AG04449 (cell line): ENCODE measurements at places on chromosomes 13 and 19.

DNA sequence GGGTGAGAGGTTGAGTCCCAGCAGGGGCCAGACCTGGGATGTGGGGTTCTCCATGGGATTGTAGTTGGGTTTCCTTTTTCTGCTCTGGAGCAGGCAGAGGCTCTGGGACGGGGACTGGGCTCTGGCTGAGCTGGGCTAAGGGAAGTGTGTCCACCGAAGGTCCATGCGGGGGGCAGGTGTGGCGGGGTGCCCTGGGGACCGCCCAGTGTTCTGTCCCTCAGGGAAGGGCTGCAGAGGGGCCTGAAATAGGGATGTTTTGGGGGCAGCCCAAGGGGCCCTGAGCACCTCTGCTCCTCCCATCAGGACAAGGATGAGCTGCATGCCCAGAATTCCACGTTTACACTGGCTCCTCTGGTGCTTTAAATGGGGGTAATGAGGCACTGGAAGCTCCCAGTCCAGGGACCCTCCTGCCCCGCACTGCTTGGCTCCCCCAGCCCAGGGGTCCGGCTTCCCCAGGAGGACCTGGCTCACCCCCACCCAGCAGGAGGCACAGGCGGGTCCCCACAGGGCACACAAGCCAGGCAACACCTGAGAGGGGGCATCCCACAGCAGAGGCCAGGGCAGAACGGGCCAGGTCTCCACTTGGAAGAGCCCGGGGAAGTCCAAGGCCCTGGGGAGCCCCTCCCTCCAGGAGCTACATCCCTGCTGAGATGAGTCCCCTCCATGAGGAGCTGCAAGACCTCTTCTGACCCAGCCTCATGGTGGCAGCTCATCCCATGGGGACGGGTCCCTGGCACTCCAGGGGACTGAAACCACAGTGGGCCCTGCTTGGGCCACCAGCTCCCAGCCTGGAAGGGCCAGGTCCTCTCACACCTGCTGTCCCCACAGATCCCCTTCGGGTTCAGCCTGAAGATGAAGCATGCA is 14.7 kb upstream of the ZNF14 start:
- DNase-seq: no peak

- DNase-seq: no peak
These were observed at the start of gene ICAM4 for GRCh38 chr19:10286803-10287737. Gene ICAM4 (plus strand): TSS chr19:10286955. CDS start chr19:10287013, 58 bp downstream.

DNA sequence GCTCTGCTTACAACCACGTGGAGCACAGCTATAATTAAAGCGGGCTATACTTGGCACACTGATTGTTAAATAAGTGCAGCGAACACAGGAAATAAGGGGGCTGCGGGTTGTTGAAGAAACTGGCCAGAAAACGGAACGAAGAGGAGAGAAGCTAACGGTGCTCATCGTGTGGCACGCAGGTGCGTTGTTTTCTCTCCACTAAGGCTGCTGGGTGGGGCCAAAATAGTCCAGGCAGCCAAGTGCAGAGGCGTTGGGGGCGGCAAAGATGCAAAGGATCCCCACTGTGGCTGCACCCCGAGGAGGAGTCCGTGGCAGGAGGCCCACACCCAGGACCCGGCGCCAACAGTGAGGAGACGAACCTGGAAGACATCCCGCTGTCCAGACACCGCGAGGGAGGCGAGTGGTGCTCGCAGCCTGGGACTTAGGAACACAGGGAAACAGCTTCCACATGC is 8.1 kb upstream of the ARL11 start:
- no peak for DNase-seq

DNA sequence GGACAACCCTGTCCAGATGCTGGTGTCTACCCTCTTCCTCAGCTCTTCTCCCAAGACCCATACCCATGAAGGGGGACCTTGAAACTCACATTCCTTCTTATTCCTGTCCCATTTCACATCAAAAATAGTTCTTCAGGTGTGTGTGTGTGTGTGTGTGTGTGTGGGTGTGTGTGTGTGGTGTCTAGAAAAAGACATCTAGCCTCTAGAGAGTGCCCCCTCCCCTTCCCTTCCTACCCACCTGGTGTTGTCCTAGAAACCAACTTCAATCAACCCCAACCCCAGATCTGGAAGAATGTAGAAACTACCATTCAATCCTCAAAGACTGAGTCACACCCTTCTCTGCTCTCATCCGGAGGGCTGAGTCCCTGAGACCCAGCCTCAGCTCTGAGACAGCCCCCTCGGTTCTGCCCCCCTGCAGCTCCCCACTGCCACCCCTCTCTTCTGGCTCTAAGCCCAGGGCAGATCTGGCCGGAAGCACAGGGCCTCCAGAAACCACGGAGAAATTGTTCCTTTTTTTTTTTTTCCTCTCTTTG is 3.5 kb downstream of the KCNN4 start:
- DNase-seq: no peak

- no peak for DNase-seq
These were observed 941 bp downstream of the MYPOP start for GRCh38 chr19:45901432-45901911.

GRCh38 chr19:42521346-42522030 is 6.8 kb downstream of the CEACAM1 start:
- DNase-seq: no peak

GRCh38 chr19:46356149-46357055 is 9.5 kb downstream of the PPP5C start:
- no peak for DNase-seq

GRCh38 chr13:84934911-84935310 is 864.3 kb downstream of the SLITRK6 start:
- DNase-seq: no peak

DNA sequence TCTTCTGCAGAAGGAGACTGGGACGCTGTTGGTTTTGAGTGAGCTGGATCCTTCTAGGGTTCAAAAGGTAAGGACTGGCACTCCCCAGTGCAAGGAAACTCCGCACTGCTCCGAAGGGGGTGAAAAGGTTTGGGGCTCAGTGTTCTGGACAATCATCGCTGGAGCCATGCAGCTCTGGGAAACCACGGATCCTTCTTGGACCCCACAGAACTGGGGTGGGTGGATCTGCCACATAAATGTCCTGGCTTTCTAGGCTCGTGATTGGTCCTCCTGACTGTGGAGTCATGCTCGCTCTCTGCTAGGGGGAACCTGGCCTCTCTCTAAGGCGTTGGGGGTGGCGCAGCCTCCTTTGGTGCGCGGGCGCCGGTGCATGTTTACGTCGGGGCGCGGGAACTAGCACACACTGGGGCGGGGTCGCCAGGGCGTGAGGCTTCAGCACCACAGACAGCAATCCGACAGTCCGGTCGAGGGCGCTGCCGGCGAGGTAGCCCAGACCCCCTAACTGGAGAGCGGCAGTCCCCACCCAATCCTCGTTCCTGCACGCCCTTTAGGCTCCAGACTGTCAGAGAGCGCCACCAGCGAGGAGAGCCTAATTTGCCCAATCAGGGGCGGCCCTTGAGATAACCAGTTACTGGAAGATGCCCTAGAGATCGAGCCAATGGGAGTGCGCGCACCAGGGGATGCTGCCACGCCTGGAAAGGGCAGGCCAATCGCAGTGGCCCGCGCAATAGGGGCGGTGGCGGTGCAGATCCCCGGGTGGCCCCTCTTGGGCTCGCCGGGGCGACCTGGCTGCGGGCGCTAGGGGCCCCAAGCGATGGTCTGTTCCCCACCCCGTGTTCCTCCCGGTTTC is 913 bp upstream of the ELAVL3 start:
- peak; percentile 42 for DNase-seq

GRCh38 chr19:1470305-1471009 is 8.6 kb downstream of the C19orf25 start:
- no peak for DNase-seq

DNA sequence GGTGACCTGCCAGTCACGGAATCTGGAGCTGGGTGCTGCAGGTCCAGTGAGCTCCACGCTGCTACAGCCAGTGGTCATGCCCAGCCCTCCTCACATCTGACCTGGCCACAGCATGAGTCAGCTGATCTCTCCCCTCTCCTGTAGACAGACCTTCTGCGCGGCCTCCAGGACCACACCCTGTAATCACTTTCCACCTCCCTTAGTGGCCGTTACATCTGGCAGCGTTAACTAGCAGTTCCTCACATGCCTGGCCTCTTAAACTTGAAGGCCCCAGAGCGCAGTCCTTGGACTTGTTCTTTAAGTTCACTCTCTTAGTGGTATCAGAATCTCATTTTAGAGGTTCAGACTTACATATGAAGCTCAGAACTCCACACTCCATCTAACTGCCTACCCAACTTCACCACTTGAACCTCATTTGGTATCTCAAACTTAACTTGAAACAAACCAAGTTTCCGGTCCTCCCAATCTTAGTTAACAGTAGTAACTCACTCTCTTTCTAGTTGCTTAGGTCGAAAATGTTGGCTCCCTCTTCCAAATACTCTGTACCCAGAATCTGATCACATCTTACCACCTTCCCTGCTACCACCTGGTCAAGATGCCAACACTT is 22.7 kb downstream of the MIPEP start:
- no peak for DNase-seq

DNA sequence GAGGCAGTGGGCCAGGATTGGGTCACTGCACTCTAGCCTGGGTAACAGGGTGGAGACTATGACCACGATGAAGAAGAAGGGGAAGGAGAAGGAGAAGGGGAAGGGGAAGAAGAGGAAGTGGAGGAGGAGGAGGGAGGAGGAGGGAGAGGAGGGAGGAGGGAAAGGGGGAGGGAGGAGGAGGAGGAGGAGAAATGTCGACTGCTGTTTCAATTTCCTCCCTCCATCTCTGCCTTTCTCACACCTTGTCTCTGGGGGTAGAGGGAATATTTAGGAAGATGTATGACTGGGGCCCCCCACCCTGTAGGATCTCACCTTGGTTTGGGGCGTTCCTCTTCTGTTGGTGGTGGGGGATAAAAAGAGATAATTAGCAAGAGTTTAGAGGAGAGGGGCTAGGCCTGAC is 3.8 kb downstream of the TNNT1 start:
- no peak for DNase-seq
